Activated CD4-positive, alpha-beta T cell treated with anti-CD3 and anti-CD28 coated beads for 48 hours (primary cell): ENCODE measurements at places on chromosomes 5 and 9.

DNA sequence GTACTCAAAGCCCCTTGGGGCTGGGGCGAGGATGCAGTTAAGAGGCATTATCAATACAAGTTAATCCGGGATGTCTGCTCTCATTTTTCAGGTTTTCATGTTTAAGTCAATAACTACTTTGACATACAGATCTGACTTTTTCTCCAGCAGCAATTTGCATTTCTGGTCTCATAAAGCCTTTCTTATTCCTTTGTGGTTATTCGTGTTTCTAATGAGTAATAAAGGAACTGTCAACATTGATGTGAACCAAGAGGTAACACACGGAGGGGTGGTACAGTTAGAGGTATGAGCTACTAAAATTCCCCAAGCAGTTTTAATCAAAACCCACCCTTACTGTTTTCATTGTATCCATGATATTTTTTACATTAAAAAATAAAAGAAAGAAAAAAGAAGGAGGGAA, 138.0 kb upstream of the NFIB start:
- no peak for DNase-seq

DNA sequence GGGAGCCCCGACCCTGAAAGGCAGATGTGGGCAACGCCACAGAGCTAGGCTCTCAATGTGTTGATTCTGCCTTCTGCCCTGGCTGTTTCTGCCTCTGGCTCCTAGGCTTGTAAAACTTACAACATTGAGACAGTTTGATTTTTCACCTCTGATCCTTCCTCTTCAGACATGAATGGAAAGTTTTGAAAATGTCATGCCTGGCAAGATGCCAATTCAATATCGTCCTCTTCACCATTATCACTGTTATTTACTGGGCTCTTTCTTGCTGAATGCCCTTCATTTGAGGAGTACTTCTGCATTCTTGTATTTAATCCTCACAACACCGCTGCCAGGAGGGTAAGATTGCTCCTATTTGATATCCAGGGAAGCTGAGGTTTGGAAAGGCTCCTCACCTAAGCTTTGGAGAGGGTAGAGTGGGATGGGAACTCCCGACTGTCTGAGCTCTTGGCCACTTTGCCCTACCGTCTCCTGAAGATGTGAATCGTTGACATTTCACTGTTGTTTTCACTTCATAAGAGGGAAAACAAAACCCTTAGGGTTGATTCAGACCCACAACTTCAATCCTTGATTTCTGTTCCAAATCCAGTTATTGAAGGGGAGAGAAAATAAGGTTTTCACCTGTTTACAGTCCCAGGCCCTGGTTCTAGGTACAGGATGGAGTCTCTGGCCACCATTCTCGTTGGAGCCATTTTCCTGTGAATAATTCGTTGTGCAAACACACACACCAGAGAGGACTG, 12.7 kb upstream of the FGF1 start:
- DNase-seq = no peak

DNA sequence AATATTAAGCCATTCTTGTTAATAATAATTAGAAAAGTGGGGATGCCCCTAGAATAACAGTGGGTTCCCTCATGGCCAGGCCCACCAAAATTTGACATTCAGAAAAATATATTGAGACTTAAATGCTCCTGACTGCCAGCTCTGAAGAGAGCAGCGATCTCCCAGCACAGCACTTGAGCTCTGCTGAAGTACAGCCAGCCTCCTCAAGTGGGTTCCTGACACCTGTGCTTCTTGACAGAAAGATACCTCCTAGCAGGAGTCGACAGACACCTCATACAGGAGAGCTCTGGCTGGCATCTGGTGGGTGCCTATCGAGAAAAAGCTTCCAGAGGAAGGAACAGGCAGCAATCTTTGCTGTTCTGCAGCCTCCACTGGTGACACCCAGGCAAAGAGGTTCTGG, 261.5 kb downstream of the DTWD2 start:
- no peak for DNase-seq

- no peak for DNase-seq
Measured at GRCh38 chr9:72199238-72199637, 50.0 kb downstream of the GDA start.

GRCh38 chr9:132482196-132482813, 72.3 kb downstream of the CFAP77 start:
- DNase-seq = no peak

GRCh38 chr5:170254056-170254455, 21.3 kb downstream of the C5orf58 start:
- peak; percentile 73 for DNase-seq

DNA sequence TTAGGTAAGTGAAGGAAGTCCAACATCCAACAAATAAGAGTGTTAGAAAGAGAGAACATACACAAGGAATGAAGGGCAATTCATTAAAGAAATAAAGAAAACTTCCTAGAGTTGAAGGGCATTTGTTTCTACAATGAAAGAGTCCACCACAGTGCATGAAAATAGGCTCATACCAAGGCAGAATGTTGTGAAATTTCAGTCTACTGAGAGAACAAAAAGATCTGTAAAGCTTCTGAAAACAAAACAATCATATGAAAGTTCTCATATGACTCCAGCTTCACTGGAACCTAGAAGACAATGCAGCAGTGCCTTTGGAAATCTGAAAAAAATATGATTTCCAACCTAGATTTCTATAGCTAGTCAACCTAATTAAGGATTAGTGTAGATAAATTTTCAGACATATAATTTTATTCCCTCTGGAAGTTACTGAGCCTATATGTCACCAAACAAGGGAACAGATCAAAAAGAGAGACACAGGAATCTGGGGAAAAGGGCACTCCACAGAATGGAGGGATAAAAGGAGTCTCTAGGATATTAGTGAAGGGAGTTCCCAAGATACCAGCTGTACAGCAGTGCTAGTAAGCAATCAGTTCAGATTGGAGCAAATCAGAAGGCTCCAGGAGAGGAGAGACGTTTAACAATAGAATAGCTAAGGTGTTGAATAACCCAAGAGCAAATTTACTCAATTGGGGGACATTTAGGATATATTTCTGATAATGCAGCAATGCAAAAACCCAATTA, 5.8 kb downstream of the C5orf58 start:
- DNase-seq = no peak

- DNase-seq = no peak
Measured at GRCh38 chr9:5876026-5876425, 14.7 kb upstream of the MLANA start.

DNA sequence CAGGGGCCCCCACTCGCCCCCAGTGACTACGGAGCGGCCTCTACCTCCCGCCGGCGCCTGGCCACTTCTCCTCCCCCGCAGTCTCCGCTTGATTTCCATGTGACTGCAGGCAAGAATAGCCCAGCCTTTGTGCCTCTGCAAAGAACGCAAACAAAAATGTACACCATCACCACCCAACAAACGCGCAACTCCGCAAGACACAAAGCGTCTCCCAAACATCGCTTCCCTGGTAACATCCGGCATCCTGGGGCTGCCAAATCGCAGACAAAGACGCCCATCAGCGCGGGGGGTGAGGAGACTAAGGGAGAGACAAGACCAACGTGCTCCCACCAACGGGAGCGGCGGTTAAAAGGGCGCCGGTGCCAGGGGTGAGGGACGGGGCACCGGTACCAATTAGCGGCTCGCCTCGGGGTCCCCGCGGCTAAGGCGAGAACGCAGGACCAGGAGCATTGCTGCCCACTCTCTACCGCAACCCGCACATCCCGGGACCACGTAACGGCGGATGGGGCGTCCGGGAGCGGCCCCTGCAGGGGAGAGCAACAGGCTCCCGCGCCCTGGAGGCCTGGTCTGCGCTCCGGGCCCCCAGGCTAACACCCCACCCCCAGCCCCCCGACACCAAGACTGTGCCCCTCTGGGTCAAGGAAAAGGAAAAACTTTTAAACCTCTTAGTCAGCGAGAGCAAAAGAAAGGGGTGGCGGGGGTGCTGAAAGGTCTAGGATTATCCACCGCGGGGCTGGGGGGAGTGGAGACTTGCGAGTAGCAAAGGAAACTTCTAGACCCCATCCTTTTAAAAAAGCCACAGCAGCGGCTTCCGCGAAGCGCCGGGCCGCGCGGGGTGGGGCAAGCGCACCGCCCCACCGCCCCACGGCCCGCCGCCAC, 885 bp downstream of the MPDZ start:
- no peak for DNase-seq

DNA sequence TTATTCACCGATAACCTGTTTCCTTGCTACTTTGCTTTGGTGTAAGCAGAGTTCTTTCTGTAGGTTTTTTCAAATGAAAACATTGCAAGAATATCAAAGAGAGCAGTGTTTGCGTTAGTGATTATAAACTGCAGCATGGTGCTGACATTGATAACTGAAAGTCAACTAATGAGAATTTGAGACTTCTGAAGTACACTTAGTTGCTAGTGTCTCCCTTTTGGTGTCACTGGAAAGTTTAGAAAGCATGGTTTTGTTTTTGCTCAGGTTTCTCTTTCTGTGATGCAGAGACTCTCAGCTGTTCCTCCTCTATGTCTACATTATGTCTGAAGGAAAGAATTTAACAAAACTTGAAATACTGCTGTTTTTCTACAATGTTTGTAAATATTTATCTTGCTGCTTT, 80.2 kb upstream of the ZNF169 start:
- DNase-seq = no peak

DNA sequence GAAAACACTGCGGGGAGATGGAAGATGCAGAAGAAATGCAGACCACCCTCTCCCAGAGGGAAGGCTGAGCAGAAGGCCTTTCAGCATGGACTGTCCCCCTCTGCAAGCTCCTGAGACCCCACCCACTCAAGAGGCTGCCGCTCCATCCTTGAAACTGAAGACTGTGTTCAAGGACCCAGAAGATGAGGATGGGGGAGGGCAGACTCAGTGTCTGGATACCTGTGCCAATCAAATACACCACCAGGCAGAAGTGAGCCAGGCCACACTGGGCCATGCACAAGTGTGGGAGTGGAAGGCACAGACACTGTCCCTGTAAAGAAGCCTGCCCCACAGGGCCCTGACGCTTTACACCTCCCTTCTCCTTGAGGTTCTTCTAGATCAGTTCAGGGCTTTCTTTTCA, 40.0 kb upstream of the IPPK start:
- DNase-seq = no peak
